ENCODE measurements at places on chromosomes 7 and 10. TPM values are rescaled to one million over a fixed set of nuclear protein-coding genes. Genes with fewer than 3 reads are reported as not detected.

DNA sequence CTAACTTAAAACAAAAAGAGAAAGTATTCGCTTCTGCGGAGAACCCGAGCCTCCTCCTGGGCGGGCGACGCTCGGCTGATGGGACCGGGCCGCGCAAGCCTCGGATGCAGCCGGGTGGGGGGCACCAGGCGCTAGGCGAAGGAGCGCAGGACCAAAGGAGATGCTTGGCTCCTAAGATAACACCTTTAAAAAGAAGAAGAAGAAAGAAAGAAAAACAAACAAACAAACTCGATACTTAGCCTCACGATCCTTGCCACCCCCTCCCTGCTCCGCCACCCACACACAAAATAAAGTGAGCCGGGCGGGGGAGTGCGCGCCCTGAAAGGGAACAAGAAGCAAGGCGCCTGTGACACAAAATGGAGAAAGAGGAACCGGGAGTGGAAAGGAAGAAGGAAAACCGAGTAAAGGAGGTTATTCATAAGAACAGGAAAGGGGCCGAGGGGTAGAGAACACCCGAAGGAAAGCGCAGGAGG is 34.0 kb upstream of the EBLN1 start:
- peak; percentile 47 for DNase-seq

DNA sequence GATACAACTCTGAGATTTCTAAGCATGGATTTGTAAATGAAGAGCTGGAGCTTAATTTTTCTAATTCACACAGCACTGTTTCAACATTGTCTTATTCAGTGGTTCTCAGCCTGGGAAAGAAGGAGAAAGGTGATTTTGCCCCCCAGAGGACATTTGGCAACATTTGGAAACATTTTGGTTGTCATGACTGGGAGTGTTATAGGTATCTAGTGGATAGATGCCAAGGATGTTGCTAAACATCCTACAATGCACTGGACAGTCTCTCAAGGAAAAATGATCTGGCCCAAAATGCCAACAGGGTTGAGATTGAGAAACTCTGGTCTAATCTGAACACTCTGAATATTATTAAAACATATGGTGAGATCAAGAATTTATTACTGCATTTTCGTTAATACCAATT is 3.8 kb upstream of the CAV2 start:
- no peak for DNase-seq

DNA sequence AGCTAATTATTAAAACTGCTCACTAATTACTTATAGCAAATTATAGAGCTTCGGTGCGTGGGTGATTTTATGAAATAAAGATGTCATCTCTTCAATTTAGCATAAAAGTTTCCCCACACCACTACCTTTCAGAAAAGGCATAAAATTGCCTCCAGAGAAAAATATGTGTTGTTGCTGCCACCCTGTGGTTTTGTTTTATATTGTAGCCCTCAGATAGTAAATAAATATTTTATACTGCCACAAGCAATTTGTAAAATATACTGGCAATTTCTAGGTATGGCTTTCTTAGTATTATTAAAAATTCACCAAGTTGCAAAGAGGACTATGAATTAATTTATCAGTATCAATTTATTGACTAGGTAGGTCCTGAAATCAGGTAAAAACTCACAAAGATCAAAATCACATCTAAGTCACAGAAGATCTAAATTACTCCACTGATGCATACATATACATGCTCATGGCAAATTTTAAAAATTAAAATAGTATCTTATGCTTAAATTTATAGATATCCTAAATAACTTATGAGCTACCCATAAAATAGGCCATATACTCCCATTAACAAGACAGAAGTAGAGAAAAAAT is 26.5 kb downstream of the ASNS start:
- no peak for DNase-seq

GRCh38 chr7:468681-469562 is 50.7 kb downstream of the PDGFA start:
- DNase-seq = no peak

DNA sequence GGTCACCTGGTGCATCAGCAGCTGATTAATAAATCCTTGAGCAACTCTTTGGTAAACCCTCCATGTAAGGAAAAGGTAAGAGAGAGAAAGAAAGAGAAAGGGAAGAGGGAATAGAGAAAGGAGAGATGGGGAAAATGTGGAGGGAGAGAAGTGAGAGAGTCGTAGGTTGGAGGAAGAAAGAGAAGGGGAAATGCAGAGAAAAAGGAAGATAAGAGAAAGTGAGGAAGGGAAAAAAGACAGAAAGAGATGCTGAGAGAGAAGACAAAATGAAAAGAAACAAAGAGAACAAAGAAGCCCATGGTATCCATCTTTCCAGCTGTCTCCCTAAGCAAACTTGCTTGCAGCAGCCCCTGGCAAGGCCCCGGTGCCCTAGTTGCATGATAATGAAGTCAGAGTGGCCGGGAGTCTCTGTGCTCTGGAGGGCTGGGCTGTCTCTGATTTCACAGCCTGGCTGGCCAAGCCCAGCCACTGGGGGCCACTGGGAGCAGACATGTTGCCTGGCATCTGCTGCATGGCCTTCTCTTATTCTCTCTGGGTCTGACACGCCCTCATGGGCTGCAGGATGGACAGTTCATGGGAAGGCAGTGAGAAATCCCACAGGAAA is 48.4 kb downstream of the PRR15 start:
- no peak for DNase-seq

DNA sequence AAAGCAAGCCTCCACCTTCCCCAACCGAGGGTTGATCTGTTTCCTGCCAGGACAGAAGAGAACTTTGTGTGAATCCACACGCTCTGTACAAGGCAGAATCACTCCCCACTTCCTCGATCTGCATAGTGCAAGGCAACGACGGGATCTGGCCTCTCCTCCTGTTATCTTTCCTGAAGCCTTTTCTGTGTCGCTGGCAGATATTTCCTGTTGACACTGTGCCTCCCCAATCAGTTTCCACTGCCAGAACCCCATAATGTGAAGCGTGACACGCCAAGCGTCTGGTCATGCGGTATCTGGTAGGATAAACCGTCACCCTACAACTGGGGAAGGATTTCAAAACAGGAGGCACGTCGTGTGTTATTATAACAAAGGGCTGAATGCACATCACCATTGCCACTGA is 57.2 kb downstream of the FAM171A1 start:
- no peak for DNase-seq

DNA sequence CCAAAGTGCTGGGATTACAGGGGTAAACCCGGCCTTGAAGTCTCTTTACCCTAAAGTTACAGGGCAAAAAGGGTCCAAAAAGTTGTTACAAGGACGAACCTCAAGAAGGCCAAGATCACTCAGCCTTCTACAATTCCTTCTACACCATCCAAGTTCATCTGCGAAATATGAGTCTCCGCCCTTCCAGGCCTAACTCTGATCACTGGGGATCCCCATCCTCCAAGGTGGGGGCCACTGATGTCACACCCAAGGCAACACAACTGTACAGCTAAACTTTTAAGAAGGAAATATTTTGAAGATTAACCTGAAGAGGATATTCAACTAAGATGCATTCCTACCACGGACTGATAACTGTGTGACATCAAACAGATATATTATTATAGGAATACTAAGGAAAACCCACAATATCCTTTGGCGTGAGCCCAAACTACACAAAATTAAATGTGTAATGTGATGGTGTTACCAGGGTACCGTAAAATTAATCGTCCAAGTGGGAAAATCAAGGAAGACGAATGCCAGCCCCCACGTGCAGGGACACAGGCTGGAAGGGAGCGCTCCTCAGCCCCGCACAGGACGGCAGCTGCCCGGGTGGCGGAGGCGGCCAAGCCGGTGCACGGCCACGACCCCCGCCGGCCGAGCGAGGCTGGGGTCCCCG is 1.0 kb downstream of the PAXIP1 start:
- DNase-seq = no peak

DNA sequence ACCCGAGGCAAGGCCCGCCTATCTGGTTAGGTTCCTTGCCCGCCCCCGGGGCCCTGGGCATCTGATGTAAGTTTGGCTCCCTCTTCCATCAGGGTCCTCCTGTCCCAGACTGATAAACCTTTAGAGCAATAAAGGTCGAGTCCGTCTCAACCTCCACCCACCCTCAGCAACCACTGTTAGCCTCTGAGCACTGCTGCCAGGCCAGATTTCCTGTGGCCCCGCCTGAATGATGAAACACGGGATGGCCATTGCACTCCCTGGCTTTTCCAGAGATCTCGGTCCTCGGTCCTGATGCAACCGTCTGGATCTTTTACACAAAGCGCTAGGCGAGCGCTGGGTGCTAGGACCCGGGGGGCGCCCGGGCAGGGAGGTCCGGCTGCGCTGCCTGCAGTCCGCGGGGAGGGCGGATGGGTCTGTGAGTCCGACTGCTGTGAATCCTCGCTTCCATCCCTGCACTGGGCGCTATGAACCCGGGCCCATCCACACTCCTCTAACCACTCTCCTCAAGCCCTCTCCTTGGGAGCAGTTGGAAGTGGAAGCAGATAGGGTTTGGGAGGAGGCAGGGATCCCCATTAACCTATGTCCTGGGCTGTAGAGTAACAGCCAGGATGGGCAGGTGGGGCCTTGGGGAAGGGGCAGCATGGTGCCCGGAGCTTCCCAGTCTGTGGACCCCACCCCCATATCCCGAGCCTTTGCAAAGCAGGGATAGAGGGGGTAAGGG is 875 bp upstream of the DDIT4 start:
- peak; percentile 98 for DNase-seq

FEZF1 gene
- not detected for total RNA-seq

ZNF138 gene
- 0.67 TPM for total RNA-seq

CALML3 gene
- total RNA-seq = not detected
